ENCODE measurements at places on chromosomes 5 and 9.

- no peak for DNase-seq
Observed at GRCh38 chr5:146290318-146290717, 48.3 kb upstream of the POU4F3 start.

DNA sequence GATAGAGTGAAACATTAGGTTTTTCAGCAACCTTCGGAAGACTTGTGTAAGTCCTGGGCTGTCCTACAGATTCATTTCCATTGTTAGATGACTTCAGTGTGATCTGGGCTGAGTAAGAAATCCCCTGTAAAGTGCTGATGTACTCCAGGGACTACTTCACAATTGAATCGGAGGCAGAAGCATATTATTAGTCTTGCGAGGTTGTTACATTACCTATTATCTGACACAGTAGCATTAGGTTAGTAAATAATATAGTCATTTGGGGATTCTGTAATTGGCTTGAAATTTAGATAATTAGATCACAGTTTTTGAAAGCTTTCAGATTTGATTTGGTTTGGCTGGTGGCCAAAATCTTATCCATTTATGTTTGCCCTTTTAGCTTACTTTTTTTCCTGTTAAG, 62.4 kb downstream of the DMRT1 start:
- no peak for DNase-seq

DNA sequence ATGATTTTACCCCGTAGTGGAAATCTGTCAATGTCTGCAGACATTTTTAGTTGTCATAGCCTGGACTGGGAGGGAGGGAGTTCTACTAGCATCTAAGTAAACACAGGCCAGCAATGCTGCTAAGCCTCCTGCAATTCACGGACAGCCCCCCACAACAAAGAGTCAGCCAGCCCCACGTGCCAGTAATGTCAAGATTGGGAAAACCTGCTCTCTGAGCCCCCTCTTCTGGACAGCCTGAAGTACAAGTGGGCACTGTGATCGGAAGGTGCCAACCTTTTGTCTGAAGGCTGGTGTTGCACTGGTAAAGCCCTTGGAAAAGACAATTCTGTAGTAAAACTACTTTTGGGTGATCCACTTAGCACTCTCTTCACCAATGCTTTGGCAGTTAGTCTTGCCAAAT, 154.5 kb downstream of the TARS1 start:
- no peak for DNase-seq

- no peak for DNase-seq
Observed at GRCh38 chr5:113357696-113358476, 76.9 kb downstream of the TSSK1B start.

DNA sequence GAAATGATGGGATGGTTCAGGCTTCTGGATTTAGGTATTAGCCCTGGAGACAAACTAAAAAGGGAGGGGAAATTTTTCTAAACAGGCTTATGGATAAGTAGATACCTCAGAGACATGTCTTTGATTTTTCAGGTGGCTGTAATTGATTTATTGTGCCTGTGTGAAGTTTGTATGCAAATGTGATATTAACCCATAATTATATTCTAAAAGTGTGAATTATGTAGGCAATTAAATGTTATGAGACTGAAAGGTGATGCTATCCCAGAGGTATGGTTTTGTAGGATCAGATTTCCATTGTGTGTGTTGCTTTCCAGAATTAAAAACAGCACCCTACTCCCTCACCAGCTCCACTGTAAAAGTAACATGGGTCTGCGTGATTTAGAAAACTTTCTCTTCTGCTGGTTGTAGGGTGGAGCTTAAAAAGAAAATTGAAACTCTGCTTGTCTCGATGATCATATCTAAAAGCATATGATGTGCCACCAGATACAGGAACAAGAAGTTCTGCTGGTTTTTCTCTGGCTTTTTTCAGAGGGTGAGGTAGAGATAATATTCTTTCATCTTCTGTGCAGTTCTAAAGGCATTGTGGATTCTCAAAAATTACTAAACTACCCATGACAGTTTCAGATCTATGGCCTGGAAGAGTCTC, 71.8 kb upstream of the TAF11L2 start:
- no peak for DNase-seq

DNA sequence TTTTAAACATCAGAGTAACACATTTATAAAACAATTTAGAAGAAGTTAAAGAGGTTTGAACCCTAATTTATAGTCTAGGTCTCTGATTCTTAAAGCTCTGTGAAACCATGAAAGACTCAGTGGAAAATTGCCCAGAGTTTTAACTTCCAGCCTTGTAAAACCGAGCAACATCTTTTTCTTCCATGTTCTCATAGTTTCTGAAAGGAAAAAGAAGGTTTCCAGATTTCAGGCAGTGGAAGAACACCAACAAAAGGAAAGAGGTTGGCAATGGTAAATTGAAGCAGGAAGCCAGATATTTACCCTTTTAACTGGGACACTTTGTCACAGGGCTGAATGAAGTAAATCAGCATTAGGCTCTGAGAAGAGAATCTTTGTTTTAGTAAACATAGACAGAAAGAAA, 1999.3 kb downstream of the MAT2B start:
- no peak for DNase-seq

- DNase-seq, result no peak
Observed at GRCh38 chr9:2634153-2634552, 12.6 kb downstream of the VLDLR start.

DNA sequence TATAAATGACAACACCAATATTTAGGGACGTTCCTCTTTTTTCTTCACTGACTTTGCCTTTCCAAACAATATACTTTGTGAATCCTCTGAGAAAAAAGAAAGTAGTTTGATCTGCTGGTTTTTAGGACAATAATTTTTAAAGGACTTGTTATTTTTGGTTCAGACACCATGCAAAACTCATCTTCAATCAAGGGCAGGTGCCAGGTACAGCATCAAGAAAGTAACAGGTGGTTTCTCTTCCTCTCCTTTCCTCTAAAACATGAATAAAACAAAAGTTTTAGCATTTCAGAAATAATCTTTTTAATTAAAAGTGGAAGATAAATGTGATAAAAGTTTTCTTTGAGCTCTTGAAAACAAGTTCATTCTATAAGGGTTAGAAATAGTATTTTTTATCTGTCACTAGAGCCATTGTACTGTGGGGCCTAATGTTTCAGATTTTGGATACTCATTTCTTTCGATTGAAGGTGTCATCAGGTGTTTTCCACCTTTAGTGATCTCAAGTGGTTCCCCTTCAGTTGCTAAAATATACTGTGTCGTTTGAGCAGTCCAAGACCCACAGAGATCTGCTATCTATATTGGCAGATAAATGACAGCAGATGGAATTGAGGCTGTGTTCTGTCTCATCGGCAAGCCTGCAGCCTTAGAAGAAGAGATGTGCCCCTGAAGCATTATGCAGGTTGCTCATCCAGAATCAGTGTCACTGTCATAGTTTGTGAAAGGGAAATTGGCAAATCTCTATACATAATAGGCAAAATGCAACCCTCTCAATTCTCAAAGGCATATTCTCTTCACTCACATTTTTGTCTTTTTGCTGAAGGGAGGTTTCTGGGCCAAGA, 499.7 kb downstream of the PDE4D start:
- DNase-seq, result no peak

DNA sequence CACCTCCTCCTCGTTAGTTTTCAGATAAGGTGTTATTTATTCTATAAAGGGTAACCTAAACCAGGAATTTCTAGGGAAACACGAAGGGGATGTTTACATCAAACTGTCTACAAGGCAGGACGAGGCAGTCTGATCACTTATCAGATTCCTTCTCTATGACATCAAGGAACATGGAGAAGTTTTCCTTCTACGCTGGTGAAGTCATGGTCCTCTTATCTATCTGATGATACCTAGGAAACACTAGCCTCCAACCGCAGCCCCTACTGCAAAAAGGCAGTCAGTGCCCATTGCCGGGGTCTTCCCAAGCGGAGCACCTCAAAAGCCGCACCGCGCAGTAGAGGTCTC, 1.5 kb downstream of the MPDZ start:
- DNase-seq, result no peak

DNA sequence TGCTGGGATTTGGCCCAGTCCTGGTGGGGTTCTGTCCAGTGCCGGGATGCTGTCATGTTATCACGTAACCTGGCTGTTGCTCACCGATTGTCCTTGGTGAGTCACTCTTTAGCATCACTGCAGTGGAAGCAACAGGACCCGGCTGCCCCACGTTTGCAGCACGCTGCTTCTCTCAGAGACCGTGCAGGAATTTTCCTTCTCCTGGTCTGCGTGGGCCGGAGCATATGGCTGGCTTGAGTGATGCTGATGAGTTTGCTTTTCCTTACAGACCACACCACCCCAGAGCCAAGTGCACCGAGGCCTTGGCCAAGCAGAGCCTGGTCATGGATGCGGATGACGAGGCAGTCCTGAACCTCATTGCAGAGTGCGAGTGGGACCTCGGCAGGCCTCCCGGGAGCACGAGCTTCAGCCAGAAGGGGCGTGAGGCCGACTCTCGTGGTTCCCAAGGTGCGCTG, 21.4 kb downstream of the CEP72 start:
- DNase-seq, result no peak

DNA sequence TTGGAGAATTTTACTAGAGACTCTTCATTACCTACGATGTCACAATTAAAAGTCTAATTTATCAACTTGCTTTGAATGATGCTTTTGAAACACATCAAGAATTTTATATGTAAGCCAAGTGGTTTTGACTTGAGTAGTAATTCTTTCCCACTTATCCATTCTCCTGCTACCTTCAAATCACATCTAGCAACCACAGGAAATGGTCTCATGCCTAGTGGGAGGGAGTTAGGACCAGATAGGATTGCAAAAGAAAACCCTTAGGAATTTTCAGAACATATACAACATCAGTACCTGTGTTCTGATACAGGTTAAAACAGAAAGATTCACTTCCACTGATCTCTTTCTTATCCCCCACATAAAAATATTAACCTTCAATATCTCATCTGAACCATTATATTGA, 260.4 kb downstream of the CWC27 start:
- DNase-seq, result no peak

DNA sequence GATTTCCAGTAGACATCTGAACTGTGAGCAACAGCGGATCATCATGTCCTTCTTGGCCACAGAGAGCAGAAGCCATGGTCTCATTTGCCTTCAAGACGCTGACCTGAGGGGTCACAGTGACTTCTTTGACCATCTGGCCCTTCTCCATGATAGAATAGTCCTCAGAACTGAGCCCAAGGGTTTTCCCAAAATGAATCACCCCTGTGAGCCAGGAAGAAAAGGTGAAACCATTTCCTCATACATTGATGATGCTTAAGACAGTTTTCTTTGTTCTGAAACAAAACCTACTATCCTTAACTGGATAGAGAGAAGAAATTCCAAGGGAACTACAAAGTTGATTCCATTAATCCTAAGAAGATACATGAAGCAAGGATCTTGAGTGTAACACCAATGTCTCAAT, 503.9 kb downstream of the CTNND2 start:
- DNase-seq, result no peak

- DNase-seq, result no peak
Observed at GRCh38 chr9:101117161-101117560, 88.6 kb downstream of the PLPPR1 start.

DNA sequence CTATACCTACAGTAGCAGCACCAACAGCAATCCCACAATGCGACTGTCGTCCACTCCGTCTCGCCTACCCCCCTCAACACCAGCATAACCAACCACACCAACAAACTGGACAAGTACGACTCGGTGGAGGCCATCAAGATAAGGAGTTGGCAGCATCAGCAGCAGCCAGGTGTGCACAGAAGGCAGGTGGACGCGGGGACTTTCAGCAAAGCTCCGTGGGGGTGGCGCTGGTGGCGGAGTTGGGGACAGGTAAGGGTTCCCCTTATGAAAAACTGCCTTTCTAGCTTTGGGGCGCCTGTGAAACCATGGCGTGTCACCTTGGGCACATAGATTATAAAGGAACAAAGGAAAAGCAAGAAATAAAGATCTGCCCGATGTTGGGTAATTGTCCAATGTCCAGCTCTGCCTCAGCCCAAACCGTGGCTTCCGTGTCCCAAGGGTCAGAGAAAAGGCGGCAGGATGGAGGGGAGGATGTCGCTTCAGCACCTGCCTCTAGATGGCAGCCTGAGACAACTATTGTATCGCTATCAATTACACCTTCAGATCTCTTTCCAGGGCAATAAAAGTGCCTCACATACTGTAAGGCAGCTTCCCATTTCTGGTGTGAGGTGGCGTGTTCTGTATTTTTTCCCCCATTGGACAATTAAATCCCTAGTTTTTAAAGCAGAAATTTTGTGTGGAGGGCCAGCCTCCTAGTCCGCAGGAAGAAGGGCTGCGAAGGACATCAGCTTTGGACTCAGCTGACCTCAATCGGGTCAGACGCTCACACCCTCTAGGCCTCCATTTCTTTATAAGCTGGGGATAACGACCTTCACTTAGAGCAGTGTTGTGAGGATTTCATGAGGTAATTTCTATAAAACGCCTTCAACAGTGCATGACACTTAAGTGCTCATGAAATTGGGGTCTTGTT, 58.8 kb downstream of the MTRR start:
- DNase-seq, result no peak

DNA sequence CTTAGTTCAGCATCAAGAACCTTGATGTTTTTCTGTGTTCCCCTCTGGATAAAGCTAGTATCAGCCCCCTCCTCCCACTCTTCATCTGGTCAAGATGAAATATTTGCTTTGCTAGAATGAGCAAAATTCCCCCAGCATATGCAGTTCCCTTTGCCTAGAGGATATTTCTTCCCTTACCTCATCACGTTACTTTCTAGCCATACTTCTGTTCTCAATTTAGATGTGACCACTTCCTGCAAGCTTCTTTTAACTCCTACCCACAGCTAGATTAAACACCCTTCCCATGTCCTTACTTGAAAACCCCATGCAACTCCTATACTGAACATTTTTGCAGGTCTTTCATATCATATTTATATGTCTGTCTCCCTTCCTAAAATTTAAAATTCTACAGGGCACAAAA, 178.9 kb upstream of the TUSC1 start:
- DNase-seq, result no peak

DNA sequence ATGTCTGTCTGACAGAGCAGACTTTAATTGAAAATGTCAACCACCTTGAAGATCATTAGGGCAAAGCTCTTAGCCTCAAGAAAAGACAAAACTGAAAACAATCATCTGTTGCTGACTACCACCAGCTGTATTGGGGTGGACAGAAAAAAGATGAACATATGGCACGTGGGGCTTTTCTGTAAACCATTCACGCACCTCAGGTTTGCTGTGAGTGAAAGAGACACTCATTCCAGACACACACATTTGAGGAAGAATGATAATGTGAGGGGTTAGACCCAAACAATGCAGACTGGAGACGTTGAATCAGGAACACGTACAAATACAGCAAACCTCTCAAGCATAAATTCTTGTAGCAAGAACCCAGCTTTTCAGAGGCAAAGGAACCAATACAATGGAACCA, 158.7 kb downstream of the EBF1 start:
- DNase-seq, result no peak

GRCh38 chr5:58965677-58966414, 383.0 kb downstream of the RAB3C start:
- DNase-seq, result no peak

All from activated CD8-positive, alpha-beta memory T cell treated with anti-CD3 and anti-CD28 coated beads for 1 hour (primary cell).